ENCODE measurements at places on chromosomes 7 and 10. TPM values are rescaled to one million over a fixed set of nuclear protein-coding genes. Genes with fewer than 3 reads are reported as not detected.

Gene MAGI2
- 17.9 TPM for total RNA-seq

Gene ZFYVE27
- 15.8 TPM for total RNA-seq

Gene SLC26A4
- total RNA-seq: 0.57 TPM

Gene BLNK
- total RNA-seq: 3.2 TPM

Gene PKD2L1
- total RNA-seq: not detected

Gene C7orf57
- not detected for total RNA-seq

Gene OR6V1
- total RNA-seq: not detected

Gene SORBS1
- total RNA-seq: 1,390 TPM

Gene MMD2
- total RNA-seq: not detected

Gene CUZD1
- 0.48 TPM for total RNA-seq

Gene HOXA4
- total RNA-seq: 6.2 TPM

Gene OR9A2
- total RNA-seq: not detected
